ENCODE measurements at places on chromosomes 4 and X. TPM values are rescaled to one million over a fixed set of nuclear protein-coding genes. Genes with fewer than 3 reads are reported as not detected.

- DNase-seq: no peak
Observed at GRCh38 chr4:96593422-96593821, 753.5 kb downstream of the PDHA2 start.

- DNase-seq: no peak
Observed at GRCh38 chrX:46257451-46257879, 287.8 kb downstream of the ZNF674 start.

DNA sequence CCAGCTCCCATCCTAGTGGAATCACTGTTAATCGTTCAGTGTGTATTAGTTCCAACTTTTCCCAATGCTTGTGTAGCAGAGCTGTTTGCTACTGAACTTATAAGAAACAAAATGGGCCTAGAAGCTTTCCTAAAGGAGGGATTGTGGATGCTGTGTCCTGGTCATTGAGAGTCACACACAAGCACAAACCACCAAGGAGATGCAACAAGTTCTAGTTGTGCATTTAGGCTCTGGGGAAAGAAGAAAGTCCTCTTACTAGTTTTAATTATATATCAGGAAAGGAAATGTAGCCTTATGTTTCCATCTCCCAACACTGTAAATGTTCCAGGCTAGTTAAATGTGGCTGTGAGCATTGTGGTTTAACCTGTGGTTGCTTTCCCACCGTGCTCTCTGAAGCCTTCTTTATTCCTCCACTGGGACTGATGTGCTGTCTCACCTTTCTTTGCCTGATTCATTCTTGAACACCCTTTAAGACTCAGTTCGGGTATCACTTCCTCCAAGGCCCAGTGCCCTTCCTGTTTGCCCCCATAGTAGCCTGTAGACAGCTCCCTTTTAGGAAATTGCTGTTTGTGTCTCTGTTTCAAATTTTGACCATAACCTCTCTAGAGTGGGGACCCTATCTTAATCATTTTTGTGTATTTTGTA lies 34.3 kb downstream of the ATP10D start:
- DNase-seq: no peak

DNA sequence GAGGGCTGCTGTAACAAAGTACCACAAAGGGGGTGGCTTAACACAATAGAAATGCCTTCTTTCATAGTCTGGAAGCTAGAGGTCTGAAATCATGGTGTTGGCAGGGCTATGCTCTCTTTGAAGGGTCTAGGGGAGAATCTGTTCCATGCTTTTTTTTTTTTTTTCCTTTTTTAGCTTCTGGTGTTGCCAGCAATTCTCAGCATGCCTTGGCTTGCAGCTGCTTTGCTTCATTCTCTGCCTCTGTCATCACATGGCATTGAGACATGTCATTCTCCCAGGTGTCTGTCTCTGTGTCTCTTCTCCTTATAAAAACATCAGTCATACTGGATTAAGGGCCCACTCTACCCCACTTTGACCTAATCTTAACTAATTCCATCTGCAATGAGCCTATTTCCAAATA lies 78.6 kb upstream of the BOD1L1 start:
- peak; percentile 36 for DNase-seq

DNA sequence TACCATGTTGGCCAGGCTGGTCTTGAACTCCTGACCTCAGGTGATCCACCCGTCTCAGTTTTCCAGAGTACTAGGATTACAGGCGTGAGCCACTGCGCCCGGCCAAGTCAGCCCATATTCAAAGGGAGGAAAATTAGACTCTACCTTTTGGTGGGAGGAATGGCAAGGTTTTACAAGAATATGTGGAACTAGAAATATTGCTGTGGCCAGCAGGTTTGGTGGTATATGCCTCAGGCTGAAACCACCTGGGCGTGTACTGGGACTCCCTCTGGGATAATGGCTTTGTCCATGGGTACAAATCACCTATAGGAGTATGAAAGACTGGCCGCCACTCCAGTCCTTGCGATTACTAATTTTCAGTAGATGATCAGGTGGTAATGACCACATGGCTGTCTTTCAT lies 32.4 kb downstream of the SAT1 start:
- DNase-seq: no peak

GRCh38 chrX:74924449-74925224 lies 615 bp downstream of the NEXMIF start:
- DNase-seq: peak; percentile 14

GRCh38 chr4:170414961-170415360 lies 325.2 kb upstream of the AADAT start:
- DNase-seq: no peak

DNA sequence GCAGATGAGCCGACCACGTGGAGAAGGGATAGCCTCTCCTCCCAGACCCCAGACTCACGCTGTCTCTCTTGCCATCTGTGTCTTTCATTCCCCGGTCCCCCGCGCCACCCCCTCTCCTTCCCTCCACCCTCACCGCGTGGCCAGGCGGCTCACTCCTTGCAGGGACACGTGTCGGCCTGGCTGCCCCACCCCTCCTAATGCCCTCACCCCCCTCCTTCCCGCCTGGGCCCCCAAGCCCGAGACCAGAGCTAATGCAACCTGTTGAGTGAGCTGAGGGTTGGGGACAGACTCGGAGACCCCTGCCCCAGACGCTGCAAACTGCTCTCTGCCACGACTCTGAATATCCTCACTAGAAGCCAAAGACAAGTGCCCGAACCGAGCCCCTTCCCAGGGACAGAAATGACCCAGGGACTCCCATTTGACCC lies 1.8 kb downstream of the SLC38A5 start:
- no peak for DNase-seq

DNA sequence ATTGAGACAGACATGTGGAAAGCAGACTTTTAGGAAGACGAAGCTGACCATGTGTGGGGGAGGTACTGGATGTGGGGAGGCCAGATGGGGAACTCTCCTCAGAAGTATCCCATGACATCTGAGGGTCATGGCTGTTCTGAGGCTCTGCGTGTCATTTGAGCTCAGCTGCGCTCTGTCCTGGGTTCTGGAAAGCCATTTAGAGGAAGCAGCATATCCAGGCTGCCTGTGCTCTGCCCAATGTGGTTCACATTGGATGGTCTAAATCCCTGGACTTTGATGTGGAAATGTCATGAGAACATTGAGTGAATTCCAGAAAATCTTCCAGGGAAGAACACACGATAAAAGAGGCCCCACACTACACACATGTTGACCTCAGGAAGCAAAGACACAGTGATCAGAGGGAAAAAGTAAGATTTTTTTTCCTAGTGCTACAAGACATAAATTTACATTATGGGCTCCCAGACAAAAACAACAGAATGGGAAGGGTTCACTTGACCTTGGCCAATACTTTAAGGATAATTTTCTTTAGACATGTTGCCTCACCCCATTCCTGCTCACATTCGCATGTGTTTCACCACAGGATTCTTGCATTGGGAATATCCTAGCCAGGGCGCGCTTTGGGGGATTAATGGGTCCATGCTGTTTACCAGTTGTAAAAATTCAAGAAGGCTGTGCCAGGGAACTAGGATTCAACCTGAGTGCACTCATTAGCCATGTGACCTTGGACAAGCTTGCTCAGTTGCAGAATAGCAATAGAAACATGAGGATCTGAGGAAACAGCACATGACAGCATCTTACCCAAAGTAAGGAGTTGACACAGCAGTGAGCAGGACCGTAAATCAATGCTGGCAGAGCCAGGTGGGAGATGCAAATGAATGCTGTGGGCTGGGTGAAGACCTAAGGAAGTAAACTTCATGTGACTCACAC lies 73.2 kb upstream of the C1QTNF7 start:
- DNase-seq: no peak

GRCh38 chrX:150196285-150196684 lies 166.8 kb upstream of the MAMLD1 start:
- no peak for DNase-seq

- no peak for DNase-seq
Observed at GRCh38 chr4:32752962-32753361, 2032.8 kb downstream of the PCDH7 start.

DNA sequence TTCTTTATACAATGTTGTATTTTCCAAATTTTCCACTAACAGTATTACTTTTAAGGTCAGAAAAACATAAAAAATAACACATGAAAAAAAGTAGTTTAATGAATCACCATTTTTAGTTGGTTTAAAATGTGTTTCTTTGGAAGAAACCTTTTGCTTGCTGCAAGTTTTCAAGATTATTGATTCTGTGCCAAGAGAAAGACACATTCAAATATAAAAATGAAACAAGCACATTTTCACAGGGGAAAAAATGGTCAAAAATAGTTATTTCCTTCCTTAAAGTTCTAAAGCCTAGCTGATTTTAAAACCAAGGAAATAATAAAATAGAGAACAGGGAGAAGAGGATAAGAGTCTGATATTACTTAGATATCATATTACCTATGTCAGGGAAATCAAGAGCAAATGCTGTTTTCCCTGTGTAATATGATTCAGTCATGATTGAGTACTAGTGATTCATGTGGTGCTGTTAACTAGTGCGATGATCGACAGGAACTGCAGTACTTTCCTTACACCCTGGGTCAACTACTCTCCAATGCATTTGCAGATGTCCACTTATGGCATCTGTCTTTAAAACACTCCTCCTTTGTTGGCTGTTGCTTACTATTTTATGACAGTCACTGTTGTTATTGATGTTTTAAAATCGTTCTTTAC lies 103.8 kb downstream of the CAMK2D start:
- DNase-seq: no peak

DNA sequence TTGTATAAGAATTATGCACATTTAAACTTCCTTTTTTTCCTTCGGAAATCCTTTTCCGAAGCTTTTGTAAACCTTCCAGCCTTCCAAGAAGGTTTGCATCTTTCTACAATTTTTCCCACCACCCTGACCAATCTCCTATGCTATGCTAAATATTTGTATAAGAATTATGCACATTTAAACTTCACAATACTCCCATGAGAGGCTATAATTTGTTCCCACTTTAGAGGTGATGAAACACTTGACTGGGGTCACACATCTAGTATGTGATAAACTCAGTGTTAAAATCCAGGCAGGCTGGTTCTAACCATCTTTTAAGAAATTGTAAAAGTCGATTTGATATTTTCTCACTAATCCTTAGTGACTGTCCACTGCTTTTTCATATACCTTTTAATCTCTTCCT lies 22.1 kb downstream of the NUDT6 start:
- no peak for DNase-seq

DNA sequence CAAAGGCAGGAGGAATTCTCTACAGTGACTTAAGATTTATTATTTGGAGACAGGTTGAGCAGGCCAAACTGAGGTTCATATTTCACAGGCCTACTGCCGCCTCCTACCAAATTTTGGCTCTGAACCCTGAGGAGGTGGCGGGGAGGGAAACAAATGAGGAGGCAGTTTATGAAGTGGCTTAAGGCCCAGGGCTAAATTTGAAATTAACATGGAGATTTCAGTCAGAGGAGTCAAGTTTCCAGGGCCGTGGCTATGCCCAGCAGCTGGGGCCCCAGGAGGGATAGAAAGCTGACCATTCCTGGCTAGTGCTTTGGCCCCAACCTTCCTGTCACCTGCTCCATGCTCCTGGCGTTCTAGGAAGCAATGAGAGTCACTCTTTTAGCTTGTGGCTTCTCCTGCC lies 73.4 kb upstream of the ARHGAP36 start:
- no peak for DNase-seq

DNA sequence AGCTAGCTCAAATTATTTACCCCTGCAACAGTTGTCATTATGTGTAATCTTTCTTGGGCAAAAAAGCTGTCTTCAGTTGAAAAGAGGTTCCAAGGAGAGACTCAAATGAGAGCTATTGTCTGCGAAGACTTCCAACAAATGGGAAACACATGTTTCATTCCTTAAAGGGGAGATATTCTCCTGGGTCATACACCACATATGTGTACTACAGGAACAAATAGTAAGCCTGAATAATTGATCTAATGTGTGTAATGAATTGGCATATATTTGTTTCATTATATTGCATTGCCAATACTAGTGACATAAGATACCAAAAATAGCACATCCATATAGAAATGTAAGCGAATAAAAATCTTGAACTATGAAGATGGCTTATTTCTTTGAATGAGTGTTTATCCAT lies 950.9 kb upstream of the NDST4 start:
- no peak for DNase-seq

DNA sequence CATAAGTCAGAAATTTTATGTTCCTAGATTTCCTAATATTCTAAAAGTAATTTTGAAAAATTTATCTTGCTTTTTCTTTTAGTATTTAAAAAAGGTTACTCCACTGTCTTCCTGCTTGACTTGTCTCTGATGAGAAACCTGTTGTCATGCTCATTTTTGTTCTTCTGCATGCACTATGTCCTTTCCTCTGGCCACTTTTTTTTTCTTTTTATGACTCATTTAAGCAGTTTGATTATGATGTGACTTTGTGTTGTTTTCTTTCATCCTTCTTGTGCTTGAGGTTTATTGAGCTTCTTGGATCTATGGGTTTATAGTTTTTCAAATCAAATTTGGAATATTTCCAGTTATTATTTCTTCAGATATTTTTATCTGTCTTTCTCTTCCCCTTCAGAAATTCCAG lies 12.0 kb upstream of the UFSP2 start:
- DNase-seq: no peak

- no peak for DNase-seq
Observed at GRCh38 chrX:30301208-30301607, 8.0 kb downstream of the NR0B1 start.

- no peak for DNase-seq
Observed at GRCh38 chr4:33054161-33054560, 2334.0 kb downstream of the PCDH7 start.

GRCh38 chr4:22521240-22521639 lies 5.4 kb upstream of the ADGRA3 start:
- no peak for DNase-seq

DNA sequence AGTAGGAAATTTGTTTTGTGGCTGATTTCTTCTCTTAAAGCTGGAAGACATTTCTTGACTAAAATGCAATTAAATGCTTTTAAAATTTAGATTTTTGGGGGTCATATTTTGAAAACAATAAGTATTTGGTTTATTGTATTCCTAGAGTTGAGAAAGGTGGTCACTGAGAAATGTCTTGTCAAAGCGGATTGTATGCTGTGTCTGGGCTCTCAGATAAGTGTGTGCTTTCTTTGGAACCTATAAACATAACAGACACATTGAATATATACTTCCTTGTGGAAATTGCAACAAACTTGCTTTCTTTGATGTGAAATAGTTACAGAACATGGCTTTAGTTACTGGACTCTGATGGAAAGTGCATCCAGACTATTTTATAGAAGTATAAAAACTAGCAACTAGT lies 75.4 kb downstream of the AFF1 start:
- no peak for DNase-seq

GRCh38 chrX:119495734-119496726 lies 27.8 kb downstream of the SLC25A5 start:
- no peak for DNase-seq

GRCh38 chr4:2591189-2591588 lies 54.7 kb downstream of the FAM193A start:
- DNase-seq: no peak

GRCh38 chr4:99845179-99845578 lies 28.6 kb downstream of the DAPP1 start:
- no peak for DNase-seq

Gene PAGE4
- total RNA-seq: not detected

Gene MAGEA11
- not detected for total RNA-seq

Gene AWAT2
- total RNA-seq: not detected

Gene PLAC8
- total RNA-seq: not detected

Gene SAGE1
- total RNA-seq: not detected

Gene ATP8A1
- total RNA-seq: 22.8 TPM

Gene OTC
- total RNA-seq: not detected

Gene FGF2
- 6.4 TPM for total RNA-seq

Gene TMEM150C
- total RNA-seq: 20.7 TPM

Gene DCAF8L2
- not detected for total RNA-seq

Gene LANCL3
- 2.2 TPM for total RNA-seq

Gene MAGEC3
- total RNA-seq: not detected

Data from heart left ventricle (tissue), 16 donors.